Ascending aorta (tissue), 2 donors: ENCODE measurements at places on chromosomes 4 and X.

- peak overlapping the region; percentile 9 for H3K4me3 ChIP-seq
- no peaks in the 10 kb centered on the region for H3K4me1 ChIP-seq
- no peak overlapping the region for H3K27ac ChIP-seq
- DNase-seq = no peak
- H3K36me3 ChIP-seq = no peaks in the 10 kb centered on the region
Observed at GRCh38 chr4:168569066-168569930, 72.4 kb downstream of the PALLD start.

- H3K4me3 ChIP-seq = no peak overlapping the region
- H3K27ac ChIP-seq = peak overlapping the region; percentile 56
- no peaks in the 10 kb centered on the region for H3K36me3 ChIP-seq
- DNase-seq = peak; percentile 76
- H3K4me1 ChIP-seq = no peaks in the 10 kb centered on the region
Observed at GRCh38 chr4:687048-687970, 1.6 kb downstream of the SLC49A3 start.

- no peak overlapping the region for H3K27ac ChIP-seq
- H3K4me1 ChIP-seq = peaks cover 3% of the 10 kb centered on the region
- H3K36me3 ChIP-seq = no peaks in the 10 kb centered on the region
- no peak overlapping the region for H3K4me3 ChIP-seq
- no peaks in the 10 kb centered on the region for H3K27me3 ChIP-seq
- DNase-seq = no peak
Observed at GRCh38 chr4:187470061-187470460, 525.5 kb upstream of the ZFP42 start.

- H3K27me3 ChIP-seq = no peaks in the 10 kb centered on the region
- no peaks in the 10 kb centered on the region for H3K36me3 ChIP-seq
- no peak overlapping the region for H3K27ac ChIP-seq
- no peak overlapping the region for H3K4me3 ChIP-seq
Observed at GRCh38 chr4:7465017-7465416, 30.3 kb upstream of the PSAPL1 start.

DNA sequence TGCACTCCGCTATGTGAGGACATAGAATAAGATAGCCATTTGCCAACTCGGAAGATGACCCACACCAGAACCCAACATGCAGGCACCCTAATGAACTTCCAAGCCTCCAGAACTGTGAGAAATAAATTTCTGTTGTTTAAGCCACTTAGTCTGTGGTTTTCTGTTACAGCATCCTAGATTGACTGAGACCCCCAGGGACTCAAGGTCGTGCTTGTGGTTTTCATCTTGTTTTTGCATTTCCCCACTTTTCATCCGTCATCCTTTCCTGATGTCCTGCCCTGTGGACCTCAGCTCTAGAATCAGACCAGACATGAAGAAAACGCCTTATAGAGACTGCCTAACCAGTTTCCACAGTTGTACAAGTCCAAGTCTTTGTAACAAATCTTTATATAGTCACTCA lies 54.4 kb downstream of the MCUB start:
- no peaks in the 10 kb centered on the region for H3K36me3 ChIP-seq
- no peaks in the 10 kb centered on the region for H3K27me3 ChIP-seq

GRCh38 chr4:173121076-173121561 lies 47.5 kb upstream of the GALNT7 start:
- H3K27me3 ChIP-seq = no peaks in the 10 kb centered on the region
- H3K4me3 ChIP-seq = no peak overlapping the region
- H3K36me3 ChIP-seq = no peaks in the 10 kb centered on the region
- no peaks in the 10 kb centered on the region for H3K4me1 ChIP-seq
- H3K27ac ChIP-seq = no peak overlapping the region

DNA sequence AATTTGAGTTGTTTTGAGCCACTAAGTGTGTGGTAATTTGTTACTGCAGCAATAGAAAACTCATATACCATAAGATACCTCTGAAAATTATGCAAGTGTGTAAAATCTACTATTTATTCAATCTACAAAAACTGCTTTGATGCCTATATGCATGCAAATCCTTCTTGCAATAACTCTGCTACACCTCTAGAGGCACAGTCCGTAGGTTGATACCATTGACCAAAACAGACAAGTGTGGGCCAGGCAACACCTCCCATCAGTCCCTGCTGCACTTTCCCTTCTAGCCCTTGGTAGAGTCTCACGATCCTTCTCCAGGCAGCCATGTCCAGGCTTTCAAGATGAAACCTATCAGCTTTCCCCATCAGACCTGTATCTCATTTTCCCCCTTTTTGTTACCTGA lies 48.8 kb upstream of the FAM9A start:
- no peaks in the 10 kb centered on the region for H3K27me3 ChIP-seq
- no peak overlapping the region for H3K27ac ChIP-seq
- H3K4me3 ChIP-seq = no peak overlapping the region
- H3K4me1 ChIP-seq = no peaks in the 10 kb centered on the region
- no peak for DNase-seq
- no peaks in the 10 kb centered on the region for H3K36me3 ChIP-seq

DNA sequence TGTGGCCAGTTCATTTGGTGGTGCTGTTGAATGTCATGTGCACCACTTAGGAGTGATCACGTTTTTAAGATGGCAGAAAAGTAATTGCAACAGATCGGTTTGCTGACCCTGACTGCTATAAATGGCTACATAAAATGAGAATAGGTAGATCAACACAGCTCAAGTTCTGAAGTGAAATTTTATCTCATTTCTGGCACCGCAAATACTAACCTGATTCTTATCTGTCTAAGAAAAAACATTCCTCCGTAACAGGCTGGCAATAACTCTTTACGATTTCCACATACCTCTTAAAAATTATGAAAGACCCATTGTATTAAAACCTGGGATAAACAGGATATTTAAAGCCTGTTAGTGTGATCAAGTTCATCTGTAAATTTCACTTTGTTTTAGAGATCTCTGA lies 387.5 kb downstream of the PDGFC start:
- no peaks in the 10 kb centered on the region for H3K27me3 ChIP-seq
- H3K36me3 ChIP-seq = no peaks in the 10 kb centered on the region
- no peak overlapping the region for H3K27ac ChIP-seq

- no peaks in the 10 kb centered on the region for H3K36me3 ChIP-seq
- no peak for DNase-seq
- H3K27ac ChIP-seq = no peak overlapping the region
- no peaks in the 10 kb centered on the region for H3K4me1 ChIP-seq
- H3K4me3 ChIP-seq = no peak overlapping the region
Observed at GRCh38 chr4:102862016-102862415, 6.8 kb upstream of the CISD2 start.

DNA sequence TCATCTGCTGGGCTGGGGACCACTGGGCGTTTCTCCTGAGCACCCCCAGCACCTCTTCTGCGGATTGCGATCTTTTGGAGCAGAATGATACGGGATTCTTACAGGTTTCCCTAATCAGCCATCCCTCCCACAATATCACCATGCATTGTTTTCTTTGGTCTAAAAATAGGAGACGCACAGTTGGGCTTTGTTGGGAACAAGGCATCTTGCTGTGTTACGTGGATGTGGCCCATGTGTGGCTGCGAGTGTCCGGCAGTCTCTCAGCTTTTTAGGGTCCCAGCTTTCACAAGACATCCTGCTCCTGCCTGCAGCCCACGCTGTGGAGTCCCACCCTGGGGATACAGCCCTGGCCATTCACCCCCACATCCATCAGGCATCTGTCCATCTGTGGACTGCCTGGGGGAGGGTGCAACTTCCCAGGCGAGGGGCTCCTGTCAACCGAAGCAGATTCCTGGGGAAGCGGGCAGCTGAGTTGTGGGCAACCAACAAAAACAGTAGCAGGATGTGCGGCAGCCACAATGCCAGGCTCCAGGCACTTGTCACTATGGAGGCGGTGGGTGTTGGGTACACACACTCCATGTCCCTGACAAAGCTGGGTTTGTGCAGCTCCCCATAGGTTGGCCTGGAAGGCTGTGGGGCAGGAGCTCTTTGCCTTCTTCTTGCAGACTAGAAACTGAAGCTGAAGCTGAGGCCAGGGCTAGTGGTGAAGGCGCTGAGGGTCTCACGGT lies 185.5 kb upstream of the PSAPL1 start:
- no peaks in the 10 kb centered on the region for H3K27me3 ChIP-seq
- H3K27ac ChIP-seq = no peak overlapping the region
- no peaks in the 10 kb centered on the region for H3K36me3 ChIP-seq

DNA sequence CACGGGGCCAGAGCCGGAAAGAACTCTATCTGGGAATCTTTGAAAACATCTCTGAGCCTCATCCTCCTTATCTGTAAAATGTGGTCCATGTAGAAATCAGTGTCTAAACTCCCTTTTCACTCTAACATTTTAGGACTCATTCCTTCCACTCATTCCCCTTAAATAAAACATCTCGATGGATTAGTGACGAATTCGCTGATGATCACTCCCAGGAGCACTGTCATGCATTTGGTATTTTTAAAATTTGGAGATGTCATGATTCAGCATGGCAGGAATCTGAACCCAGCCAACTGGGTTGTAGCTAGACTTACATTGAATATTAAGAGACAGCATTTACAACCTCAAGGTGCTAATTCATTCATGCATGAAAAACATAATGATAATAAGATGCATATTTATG lies 88.1 kb downstream of the SPANXN3 start:
- H3K27me3 ChIP-seq = no peaks in the 10 kb centered on the region
- H3K4me1 ChIP-seq = no peaks in the 10 kb centered on the region
- no peak overlapping the region for H3K27ac ChIP-seq

DNA sequence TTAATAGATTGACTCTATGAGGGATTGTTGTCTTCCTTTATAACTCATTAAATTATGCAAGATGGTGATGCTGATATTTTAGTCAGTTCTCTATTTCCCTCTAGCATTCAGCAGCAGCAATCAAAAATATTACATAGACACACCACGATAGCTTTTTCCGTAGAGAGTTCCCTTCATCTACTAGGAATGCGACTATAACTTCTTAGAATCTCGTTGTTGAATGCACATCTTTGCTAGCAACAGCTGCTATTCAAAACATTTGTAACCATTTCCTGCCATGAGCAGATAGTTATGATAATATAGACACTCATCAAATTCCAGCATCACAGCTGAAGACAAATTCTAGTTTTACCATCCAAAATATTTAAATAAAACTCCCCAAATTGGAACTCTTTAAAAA lies 147.4 kb upstream of the FGF13 start:
- H3K27me3 ChIP-seq = no peaks in the 10 kb centered on the region
- no peak for DNase-seq
- H3K4me1 ChIP-seq = no peaks in the 10 kb centered on the region
- no peak overlapping the region for H3K27ac ChIP-seq
- H3K36me3 ChIP-seq = no peaks in the 10 kb centered on the region
- no peak overlapping the region for H3K4me3 ChIP-seq

DNA sequence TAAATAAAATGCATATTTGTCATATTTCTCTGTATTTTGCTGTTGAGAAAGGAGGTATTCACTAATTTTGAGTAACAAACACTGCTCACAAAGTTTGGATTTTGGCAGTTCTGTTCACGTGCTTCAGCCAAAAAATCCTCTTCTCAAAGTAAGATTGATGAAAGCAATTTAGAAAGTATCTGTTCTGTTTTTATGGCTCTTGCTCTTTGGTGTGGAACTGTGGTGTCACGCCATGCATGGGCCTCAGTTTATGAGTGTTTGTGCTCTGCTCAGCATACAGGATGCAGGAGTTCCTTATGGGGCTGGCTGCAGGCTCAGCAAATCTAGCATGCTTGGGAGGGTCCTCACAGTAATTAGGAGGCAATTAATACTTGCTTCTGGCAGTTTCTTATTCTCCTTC lies 3.3 kb downstream of the HTT start:
- no peaks in the 10 kb centered on the region for H3K36me3 ChIP-seq
- H3K27ac ChIP-seq = no peak overlapping the region
- no peak for DNase-seq
- no peak overlapping the region for H3K4me3 ChIP-seq
- no peaks in the 10 kb centered on the region for H3K27me3 ChIP-seq
- H3K4me1 ChIP-seq = peaks cover 14% of the 10 kb centered on the region

DNA sequence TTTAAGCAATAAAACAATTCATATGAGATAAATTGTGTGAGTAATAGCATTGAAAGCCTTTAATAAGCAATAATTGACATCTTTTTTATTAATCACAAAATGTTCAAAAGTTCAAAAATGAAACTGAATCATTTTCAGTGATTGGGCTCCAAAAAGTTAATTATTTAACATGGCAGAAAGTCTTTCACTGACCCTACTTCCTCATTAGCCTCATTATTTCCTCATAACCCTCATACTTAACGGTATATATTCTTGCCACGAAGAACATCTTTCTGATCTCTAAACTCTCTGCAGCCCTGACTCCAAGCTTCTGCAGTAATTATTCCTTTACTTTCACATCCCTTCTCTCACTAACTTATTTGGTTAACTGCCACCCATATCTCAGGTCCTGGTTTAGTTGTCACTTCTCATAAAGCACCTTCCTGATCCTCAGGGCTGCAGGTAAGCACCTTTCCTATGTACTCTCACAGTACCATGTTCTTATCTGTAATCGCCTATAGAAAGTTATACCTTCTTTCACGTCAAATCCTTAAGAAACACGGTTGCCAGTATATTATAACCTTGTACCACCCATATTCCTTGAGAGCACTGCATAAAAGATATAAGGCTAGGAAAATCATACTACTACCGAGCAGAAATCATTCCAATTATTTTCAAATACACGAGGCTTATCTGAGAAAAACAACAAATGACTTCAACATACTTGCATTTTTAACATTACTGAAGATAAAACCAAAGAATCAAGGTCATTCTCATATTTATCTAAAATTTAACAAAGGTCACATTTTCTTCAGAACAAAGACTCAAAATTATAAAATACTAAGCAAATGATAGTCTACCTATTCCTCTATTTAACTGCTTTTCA lies 72.2 kb downstream of the PPP3CA start:
- H3K27ac ChIP-seq = no peak overlapping the region
- no peak overlapping the region for H3K4me3 ChIP-seq
- no peaks in the 10 kb centered on the region for H3K27me3 ChIP-seq

DNA sequence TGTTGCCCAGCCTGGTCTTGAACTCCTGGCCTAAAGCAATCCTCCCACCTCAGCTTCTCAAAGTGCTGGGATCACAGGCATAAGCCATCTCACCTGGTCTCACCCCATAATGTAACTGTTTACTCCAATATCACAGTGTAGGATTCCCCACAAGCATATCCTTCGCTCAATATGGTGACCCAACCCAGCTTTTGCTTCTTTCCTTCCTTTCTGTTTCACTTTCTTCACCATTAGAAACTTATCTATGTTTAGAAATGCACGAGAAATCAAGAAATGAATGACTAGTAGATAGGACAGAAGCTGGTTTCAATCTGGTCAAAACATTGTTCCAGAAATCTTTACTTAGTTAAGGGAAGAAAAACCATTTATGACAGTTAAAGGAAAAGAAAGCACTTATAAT lies 18.9 kb downstream of the TSPAN5 start:
- no peak for DNase-seq
- H3K36me3 ChIP-seq = no peaks in the 10 kb centered on the region
- H3K4me1 ChIP-seq = no peaks in the 10 kb centered on the region
- no peaks in the 10 kb centered on the region for H3K27me3 ChIP-seq
- no peak overlapping the region for H3K27ac ChIP-seq

DNA sequence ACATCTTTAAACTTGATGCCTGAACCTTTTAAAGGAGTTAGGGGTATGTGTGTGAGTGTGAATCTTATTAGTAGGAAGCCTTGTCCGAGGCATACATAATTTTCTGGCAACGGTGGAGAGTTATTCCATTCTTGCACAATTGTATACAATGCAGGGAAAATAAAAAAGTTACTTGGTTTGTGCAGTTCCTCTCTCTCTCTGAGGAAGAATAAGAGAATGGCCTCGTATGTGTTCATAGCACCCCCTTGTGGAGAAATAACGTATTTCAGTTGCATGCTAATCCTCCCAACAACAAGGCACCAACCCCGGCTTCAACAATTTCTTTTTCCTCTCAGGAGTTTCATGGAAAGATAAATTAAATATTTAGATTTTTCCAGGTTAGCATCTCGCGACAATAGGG lies 33.7 kb upstream of the FGF13 start:
- H3K27me3 ChIP-seq = no peaks in the 10 kb centered on the region
- DNase-seq = no peak
- H3K4me1 ChIP-seq = no peaks in the 10 kb centered on the region
- no peak overlapping the region for H3K4me3 ChIP-seq
- no peaks in the 10 kb centered on the region for H3K36me3 ChIP-seq
- H3K27ac ChIP-seq = no peak overlapping the region
